ENCODE measurements at places on chromosomes 2 and 18.

- no peak for DNase-seq
These were observed 78.5 kb downstream of the XDH start for GRCh38 chr2:31335921-31336585.

DNA sequence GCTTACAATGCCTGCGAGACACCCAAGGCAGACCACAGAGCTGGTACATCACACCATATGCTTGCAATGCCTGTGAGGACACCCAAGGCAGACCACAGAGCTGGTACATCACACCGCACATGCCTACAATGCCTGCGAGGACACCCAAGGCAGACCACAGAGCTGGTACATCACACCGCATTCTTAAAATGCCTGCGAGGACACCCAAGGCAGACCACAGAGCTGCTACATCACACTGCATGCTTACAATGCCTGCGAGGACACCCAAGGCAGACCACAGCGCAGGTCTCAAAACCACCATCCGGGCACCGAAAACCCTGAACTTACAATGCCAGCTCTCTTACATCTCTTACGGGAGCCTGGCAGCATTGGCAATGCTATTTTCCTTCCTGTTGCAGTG lies 799.6 kb downstream of the GALR1 start:
- DNase-seq = no peak

GRCh38 chr2:26670171-26670570 lies 22.4 kb upstream of the KCNK3 start:
- no peak for DNase-seq

- DNase-seq = no peak
These were observed 280.1 kb upstream of the SALL3 start for GRCh38 chr18:78699499-78699898.

DNA sequence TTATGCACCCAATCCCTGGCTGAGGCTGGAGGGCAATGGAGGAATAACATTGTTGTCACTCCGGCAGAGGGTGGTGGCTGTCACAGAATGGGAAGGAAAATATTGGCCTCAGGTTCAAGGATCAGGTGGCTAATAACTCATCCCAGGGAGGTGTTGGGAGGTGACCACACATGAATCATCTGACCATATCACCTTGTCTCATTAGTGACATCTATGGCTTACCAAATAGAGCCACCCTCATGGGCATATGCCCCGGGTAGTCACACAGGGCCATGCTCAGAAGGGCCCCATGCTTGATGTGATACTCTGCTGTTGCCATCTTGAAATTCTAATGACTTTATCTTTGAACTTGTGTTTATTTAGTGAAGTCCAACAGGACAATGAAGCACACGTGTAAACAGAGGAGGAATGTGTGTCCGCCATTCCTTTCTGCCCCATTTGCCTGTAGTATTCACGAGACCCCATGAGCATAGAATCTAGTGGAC lies 27.5 kb upstream of the HK2 start:
- no peak for DNase-seq

- DNase-seq = no peak
These were observed 3.2 kb downstream of the WBP1 start for GRCh38 chr2:74461187-74462053.

DNA sequence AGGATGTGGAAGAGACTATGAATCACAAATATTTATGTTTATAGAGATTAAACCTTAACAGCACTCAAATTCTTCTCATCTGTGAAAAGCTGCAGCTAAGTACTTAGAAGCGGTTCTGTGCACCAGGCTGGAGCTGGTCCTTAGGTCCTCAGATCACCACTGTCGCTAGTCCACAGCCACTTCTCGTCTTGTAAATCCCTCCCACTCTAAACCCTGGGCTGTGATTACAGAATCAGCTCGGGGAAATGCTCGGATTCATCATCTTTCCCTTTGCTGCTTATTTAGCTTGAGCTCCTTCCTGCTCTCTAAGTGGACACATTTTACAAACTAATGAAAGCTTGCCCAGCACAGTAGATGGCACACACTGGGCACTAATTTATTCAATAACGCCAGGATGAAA lies 61.7 kb downstream of the RNF152 start:
- no peak for DNase-seq

- no peak for DNase-seq
These were observed 250.2 kb downstream of the OTX1 start for GRCh38 chr2:63300835-63301234.

GRCh38 chr2:127193164-127193966 lies 26.7 kb downstream of the CYP27C1 start:
- no peak for DNase-seq

DNA sequence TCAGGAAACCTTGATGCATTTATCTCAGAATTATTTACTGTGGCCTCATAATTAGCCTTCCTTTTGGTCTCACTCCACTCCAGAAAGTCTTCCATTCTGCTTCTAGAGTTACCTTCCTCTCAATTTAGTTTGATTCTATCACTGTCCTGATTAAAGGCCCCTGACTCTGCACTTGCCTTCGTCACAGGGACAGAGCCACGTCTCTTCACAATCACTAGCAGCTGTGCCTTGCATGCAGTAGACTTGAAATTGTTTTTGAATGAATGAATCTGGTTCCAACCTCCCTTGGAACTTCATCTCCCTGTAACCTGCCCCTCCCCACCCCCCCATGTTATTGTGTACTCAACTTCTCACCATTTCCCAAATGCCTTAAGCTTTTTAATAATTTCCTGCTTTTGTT lies 52.4 kb downstream of the OSBPL6 start:
- no peak for DNase-seq

DNA sequence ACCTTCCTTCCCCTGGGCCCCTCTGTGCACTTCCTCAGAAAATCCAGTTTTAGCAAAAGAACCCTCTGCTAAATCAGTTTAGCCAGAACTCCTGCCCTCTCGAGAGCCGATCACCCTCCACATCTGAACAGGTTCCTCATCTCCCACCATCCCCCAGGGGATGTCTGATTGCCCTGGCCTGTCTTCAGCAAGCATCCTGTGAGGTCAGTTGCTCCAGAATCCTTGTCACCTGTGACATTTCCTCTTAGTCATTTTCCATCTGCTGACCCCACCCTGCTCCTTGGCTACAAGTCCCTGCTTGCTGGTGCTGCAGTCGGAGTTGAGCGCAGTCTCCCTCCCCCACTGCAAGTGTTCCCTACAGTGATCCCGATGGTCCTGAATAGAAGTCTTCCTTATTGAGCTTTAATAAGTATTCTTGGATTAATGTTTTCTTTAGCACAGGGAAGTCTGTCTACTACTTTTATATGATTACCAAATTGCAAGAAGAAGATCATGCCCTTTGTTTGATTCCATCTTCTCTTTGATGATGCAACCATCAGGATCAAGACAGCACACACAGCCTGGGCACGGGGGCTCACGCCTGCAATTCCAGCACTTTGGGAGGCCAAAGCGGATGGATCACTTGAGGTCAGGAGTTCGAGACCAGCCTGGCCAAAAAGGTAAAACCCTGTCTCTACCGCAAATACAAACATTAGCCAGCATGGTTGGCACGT lies 30.9 kb upstream of the UBE2F start:
- DNase-seq = no peak

- DNase-seq = no peak
These were observed 278.3 kb upstream of the LRATD1 start for GRCh38 chr2:14354231-14354630.

DNA sequence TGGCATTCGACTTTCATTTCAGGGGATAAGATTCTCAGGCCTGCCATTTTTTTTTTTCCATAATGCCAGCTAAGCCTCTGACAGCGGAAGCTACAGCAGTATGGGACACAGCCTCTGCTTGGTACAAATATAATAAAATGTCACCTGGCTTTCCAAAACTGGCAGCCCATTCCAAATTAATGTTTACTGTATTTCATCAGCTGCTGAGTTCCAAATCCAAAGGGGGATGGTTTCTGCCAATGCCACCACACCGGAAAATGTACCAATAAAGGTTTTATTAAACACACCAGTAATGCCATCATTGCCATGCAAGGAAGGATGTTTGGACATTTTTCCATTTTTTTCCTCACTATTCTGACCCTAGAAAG lies 275.8 kb upstream of the CCDC68 start:
- no peak for DNase-seq

GRCh38 chr2:190811811-190812210 lies 68.8 kb upstream of the GLS start:
- DNase-seq = no peak
